Activated CD4-positive, alpha-beta memory T cell treated with anti-CD3 and anti-CD28 coated beads, Interleukin-2, amount 10 ng/mL, durations not matched to agents 7 days and 5 days (primary cell): ENCODE measurements at places on chromosomes 4 and X.

DNA sequence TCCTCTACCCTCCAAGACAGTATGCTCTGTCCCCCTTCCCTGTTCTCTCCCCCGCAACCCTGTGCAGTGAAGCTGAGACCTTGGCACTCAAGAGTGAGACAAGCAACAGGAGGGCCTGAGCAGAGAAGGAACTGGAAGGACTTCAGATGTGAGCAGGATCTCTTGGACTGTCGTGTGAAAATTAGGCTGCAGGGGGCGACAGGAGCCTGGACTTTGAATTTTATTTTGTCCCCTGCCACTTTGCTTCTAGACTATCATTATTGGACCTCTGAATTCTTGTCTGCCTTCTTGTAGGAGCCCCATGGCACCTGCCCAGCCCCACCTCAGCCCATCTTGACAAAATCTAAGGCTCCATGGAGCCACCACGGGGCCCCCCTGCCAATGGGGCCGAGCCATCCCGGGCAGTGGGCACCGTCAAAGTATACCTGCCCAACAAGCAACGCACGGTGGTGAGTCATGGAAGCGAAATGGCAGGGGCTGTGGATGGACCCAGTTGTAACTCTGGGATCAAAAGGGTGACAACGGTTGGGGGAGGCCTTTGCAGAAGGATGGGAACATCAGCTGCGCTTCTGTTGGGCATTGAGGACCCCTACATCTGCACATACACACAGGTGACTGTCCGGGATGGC is 1.7 kb downstream of the ARAF start:
- no peaks in the 10 kb centered on the region for H3K27me3 ChIP-seq
- H3K27ac ChIP-seq = peak overlapping the region; percentile 69
- peak overlapping the region; percentile 91 for H3K4me3 ChIP-seq

- no peak overlapping the region for H3K27ac ChIP-seq
- no peaks in the 10 kb centered on the region for H3K4me1 ChIP-seq
- H3K27me3 ChIP-seq = peaks cover 4% of the 10 kb centered on the region
- no peaks in the 10 kb centered on the region for H3K36me3 ChIP-seq
Observed at GRCh38 chrX:104343428-104344129, 88.8 kb upstream of the ESX1 start.

- no peaks in the 10 kb centered on the region for H3K4me1 ChIP-seq
- no peaks in the 10 kb centered on the region for H3K36me3 ChIP-seq
- no peak for DNase-seq
- no peak overlapping the region for H3K27ac ChIP-seq
Observed at GRCh38 chrX:105167233-105167632, 53.3 kb downstream of the TEX13A start.

DNA sequence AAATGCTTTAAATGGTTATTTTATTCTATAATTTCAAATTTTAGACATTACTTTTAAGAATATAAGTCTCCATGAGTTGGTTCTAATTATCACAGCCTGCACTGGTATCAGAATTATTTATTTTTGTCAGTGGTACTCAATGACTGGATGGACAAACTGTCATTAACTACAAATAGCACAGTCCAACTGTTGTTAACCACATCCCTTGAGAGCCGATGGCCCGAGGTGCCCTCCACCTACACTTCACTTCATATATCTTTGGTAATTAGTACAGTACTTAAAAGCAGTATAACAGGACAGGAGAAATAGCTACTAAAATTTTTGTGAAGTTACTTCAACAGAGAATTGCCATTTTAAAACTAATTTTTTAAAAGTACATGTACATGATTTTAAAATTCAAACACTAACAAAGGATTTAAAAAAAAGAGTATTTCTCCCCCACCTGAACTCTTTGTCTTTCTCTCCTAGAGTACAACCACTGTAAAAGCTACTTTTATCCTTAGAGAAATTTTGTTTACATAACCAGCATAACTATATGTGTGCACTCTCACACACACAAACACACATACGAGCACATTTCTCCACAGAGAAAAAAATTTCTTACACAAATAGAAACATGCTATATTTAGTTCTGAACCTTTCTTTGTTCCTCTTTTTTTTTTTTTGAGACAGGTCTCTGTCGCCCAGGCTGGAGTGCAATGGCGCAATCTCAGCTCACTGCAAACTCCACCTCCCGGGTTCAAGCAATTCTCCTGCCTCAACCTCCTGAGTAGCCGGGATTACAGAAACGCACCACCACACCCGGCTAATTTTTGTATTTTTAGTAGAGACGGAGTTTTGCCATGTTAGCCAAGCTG is 6.5 kb downstream of the TIFA start:
- H3K27ac ChIP-seq = no peak overlapping the region
- H3K4me3 ChIP-seq = no peak overlapping the region
- no peak for DNase-seq
- H3K27me3 ChIP-seq = no peaks in the 10 kb centered on the region
- peaks cover 72% of the 10 kb centered on the region for H3K4me1 ChIP-seq

DNA sequence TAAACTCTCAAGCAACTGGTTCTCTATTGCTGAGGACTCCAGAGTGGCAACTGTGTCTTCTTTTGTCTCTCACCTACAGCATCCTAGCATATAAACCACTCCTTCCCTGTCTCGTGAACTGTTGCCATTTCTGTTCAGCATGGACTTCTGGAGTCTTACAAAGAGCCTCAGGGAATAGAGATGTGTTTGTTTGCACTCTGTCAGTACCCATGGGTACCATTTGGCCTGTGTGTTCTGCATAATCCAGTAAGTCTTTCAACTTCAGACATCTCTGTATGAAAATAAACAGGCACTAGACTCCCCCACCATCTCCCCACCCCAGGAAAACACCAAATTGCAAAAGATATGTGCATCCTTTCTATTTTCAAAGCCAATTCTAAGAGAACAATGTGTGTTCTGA is 1351.6 kb upstream of the PABPC4L start:
- no peaks in the 10 kb centered on the region for H3K4me1 ChIP-seq
- no peak overlapping the region for H3K27ac ChIP-seq
- no peak overlapping the region for H3K4me3 ChIP-seq

- no peak overlapping the region for H3K4me3 ChIP-seq
- H3K36me3 ChIP-seq = no peaks in the 10 kb centered on the region
- H3K4me1 ChIP-seq = no peaks in the 10 kb centered on the region
- no peaks in the 10 kb centered on the region for H3K27me3 ChIP-seq
- no peak for DNase-seq
Observed at GRCh38 chr4:180923486-180923885, 1319.7 kb upstream of the TENM3 start.
